Hematopoietic multipotent progenitor cell treated with erythropoietin and hydrocortisone succinate and interleukin-3 and kit ligand, for 6 days (in vitro differentiated cells): ENCODE measurements at places on chromosomes 2 and 18.

DNA sequence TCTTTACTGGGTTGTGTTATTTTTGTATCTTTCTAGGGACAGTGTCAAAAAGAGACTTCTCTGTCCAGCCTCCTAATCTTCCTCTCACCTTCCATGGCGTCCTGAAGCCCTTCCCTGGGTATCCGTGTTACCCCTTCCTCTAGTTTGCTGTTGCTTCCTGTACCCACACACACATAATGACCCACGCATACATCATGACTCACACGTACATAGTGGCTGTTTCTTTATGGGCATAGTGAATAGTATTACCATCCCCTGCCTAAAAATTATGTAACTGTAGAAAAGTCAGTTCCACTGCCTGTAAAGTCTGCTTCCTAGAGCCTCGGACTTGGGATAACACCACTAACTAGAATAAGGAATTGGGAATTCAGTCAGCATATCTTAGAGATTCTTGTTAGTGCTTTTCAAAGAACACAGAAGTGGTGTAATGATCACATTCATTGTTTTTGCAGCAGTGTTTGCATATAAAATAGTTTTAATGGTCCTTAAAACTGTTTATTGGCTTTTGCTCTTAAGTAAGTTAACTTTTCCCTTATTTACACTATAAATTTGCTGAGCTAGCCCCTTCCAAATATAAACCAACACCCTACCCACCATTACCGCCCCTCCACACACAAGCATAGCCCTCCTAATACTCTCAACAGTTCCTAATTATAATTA lies 308.4 kb upstream of the RAB12 start:
- DNase-seq: no peak

- DNase-seq: peak; percentile 68
Observed at GRCh38 chr18:596288-596881, 403 bp upstream of the CLUL1 start.

GRCh38 chr2:86492048-86492453 lies 50.9 kb downstream of the KDM3A start:
- no peak for DNase-seq

DNA sequence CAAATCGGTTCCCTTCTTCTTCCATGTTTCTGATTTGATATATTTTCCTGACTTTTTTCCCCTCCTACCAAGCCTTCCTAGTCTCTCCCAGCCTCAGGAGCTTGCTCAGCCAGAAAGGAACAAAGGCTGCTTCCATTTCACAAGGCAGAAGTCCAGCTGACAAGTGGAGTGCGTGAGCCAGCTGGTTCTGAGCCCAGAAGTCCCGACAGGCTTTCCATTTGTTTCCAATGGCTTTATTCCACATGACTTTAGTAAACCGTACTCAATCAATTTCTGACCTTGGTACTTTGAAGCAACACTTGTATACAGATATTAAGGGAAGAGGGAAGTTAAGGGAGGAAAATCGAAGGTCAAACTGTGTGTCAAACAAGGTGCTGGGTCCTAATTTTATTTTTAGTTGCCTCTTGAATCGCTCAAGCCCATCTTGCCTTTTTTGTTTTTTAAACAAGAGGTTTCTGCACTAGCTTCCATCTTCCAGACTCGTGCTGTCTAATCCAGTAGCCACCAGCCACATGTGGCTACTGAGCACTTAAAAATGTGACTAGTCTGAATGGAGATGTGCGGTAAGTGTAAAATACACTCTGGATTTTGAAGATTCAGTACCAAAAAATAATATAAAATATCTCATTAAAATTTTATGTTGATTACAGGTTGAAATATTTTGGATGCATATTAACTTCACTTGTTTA lies 36.2 kb downstream of the WIPF1 start:
- DNase-seq: no peak

- DNase-seq: no peak
Observed at GRCh38 chr18:61699397-61700110, 193.3 kb downstream of the RNF152 start.

- DNase-seq: no peak
Observed at GRCh38 chr2:122023059-122023864, 267.8 kb downstream of the TSN start.

GRCh38 chr2:160338901-160339685 lies 139.0 kb upstream of the ITGB6 start:
- no peak for DNase-seq

- DNase-seq: peak; percentile 13
Observed at GRCh38 chr2:208657468-208657867, 250.9 kb downstream of the PTH2R start.
